ENCODE measurements at places on chromosomes 16 and 17. TPM values are rescaled to one million over a fixed set of nuclear protein-coding genes. Genes with fewer than 3 reads are reported as not detected.

CBLN1 gene
- 0.05 TPM for total RNA-seq

MYCBPAP gene
- 0.94 TPM for total RNA-seq

TEX19 gene
- 0.27 TPM for total RNA-seq

OTOP3 gene
- total RNA-seq = not detected

ACSF2 gene
- total RNA-seq = 15.0 TPM

SLC39A11 gene
- total RNA-seq = 14.5 TPM
